Activated T-helper 1 cell treated with anti-CD3 and anti-CD28 coated beads, Interleukin-12 subunit alpha, Interleukin-12 subunit beta, Interleukin-2, Interleukin-4 antibody, amounts not matched to agents 30 ng/mL and 10 ng/mL and 1 ng/mL, durations not matched to agents 14 hours and 24 hours and 36 hours (primary cell): ENCODE measurements at places on chromosomes 3 and 15.

- no peak overlapping the region for H3K4me3 ChIP-seq
- H3K27ac ChIP-seq = no peak overlapping the region
- no peak for DNase-seq
Observed at GRCh38 chr3:162122405-162122804, 625.8 kb downstream of the OTOL1 start.

DNA sequence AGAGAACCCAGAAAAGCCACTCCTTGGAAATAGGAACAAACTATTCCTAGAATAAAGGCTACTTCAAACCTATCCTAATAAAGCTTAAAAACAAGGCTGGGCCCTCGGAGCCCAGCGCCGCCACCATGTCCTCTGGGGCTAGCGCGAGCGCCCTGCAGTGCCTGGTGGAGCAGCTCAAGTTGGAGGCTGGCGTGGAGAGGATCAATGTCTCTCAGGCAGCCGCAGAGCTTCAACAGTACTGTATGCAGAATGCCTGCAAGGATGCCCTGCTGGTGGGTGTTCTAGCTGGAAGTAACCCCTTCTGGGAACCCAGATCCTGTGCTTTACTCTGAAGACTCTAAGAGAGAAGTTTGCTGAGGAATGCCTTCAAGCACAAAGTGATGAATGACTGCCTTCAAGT, 63.2 kb downstream of the ADAM10 start:
- no peak overlapping the region for H3K27ac ChIP-seq
- peaks cover 13% of the 10 kb centered on the region for H3K36me3 ChIP-seq
- H3K4me3 ChIP-seq = no peak overlapping the region
- peaks cover 35% of the 10 kb centered on the region for H3K4me1 ChIP-seq
- H3K27me3 ChIP-seq = no peaks in the 10 kb centered on the region

GRCh38 chr3:69012100-69012799, 1.2 kb downstream of the EOGT start:
- DNase-seq = no peak
- peaks cover 29% of the 10 kb centered on the region for H3K4me1 ChIP-seq
- H3K4me3 ChIP-seq = peak overlapping the region; percentile 88
- peak overlapping the region; percentile 86 for H3K27ac ChIP-seq
- peaks cover 8% of the 10 kb centered on the region for H3K36me3 ChIP-seq
- no peaks in the 10 kb centered on the region for H3K27me3 ChIP-seq

- no peak overlapping the region for H3K4me3 ChIP-seq
- H3K27ac ChIP-seq = no peak overlapping the region
- H3K27me3 ChIP-seq = peaks cover 3% of the 10 kb centered on the region
- DNase-seq = no peak
Observed at GRCh38 chr15:98446083-98446482, 202.3 kb upstream of the IGF1R start.

GRCh38 chr3:46848271-46849044, 14.8 kb downstream of the MYL3 start:
- DNase-seq = no peak
- no peaks in the 10 kb centered on the region for H3K36me3 ChIP-seq
- H3K27me3 ChIP-seq = peaks cover 21% of the 10 kb centered on the region
- H3K4me3 ChIP-seq = no peak overlapping the region

DNA sequence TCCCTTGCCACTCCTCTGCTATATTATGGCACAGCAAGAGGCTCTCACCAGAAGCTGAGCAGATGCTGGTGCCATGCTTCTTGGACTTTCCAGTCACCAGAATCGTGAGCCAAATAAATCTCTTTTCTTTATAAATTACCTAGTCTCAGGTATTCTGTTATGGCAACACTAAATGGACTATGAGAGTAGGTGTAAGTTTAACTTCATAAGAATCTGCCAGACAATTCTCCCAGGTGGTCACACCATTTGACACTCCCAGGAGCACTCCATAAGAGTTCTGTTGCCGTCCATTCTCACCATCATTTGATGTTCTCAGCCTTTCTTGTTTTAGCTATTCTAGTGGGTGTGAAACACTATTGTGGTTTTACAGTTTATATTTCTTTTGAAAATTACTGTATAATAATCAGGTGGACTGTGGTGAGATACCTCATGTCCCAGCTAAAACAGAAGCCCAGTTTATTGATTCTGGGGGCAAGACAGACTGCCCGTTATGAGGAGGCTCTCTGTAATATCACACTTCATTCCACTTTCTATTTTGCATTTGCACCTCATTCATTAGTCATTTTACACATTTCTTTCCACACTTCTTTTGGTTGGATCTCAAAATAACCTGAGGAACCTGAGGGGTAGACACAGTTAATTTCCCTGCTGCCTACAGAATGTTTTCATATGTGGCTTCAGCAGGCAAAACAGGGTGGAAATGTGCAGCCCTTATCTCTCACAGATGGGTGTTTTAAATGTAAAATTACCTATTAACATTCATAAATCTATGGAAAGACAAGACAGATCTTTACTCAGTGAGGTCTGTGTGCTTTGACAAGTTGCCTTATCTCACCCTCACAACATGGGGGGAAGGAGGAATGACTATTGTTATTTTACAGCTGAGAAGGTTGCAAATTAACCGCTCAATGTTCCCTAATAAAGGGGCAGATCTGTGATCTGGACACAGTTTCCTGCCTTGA, 42.1 kb downstream of the CDCP1 start:
- DNase-seq = no peak
- H3K4me1 ChIP-seq = peaks cover 59% of the 10 kb centered on the region
- peaks cover 49% of the 10 kb centered on the region for H3K27me3 ChIP-seq
- H3K4me3 ChIP-seq = no peak overlapping the region

- H3K4me1 ChIP-seq = no peaks in the 10 kb centered on the region
- no peak for DNase-seq
- H3K4me3 ChIP-seq = no peak overlapping the region
- no peaks in the 10 kb centered on the region for H3K36me3 ChIP-seq
Observed at GRCh38 chr15:89492934-89493631, 3.3 kb downstream of the RHCG start.

- H3K36me3 ChIP-seq = no peaks in the 10 kb centered on the region
- H3K27me3 ChIP-seq = no peaks in the 10 kb centered on the region
- peak overlapping the region; percentile 56 for H3K27ac ChIP-seq
- peaks cover 62% of the 10 kb centered on the region for H3K4me1 ChIP-seq
Observed at GRCh38 chr3:186917512-186918312, 12.6 kb upstream of the ST6GAL1 start.

DNA sequence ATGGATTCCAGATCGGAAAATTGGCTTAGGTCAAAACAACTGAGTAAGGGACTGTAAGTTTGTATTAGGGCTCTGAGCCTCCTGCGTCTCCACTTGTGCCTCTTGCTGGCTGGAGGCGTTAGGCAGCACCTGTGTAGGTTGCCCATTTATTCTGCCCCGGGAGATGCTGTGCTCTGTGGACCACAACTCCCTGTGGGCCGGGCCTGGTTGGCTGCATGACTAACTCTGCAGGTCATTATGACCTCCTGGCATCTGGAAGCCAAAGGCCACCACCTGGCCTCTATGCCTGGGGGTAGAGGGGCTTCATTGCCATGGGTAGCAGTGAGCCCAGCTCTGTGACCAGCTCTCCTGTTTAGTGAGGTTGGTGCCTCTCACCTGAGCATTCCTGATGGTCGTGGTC, 36.0 kb upstream of the BDH1 start:
- no peak for DNase-seq
- peak overlapping the region; percentile 87 for H3K27ac ChIP-seq
- no peaks in the 10 kb centered on the region for H3K27me3 ChIP-seq
- H3K4me3 ChIP-seq = no peak overlapping the region
- H3K4me1 ChIP-seq = peaks cover 33% of the 10 kb centered on the region

- H3K4me1 ChIP-seq = no peaks in the 10 kb centered on the region
- H3K4me3 ChIP-seq = no peak overlapping the region
- no peak overlapping the region for H3K27ac ChIP-seq
- H3K27me3 ChIP-seq = no peaks in the 10 kb centered on the region
Observed at GRCh38 chr3:169914321-169914720, 2.9 kb downstream of the SAMD7 start.

DNA sequence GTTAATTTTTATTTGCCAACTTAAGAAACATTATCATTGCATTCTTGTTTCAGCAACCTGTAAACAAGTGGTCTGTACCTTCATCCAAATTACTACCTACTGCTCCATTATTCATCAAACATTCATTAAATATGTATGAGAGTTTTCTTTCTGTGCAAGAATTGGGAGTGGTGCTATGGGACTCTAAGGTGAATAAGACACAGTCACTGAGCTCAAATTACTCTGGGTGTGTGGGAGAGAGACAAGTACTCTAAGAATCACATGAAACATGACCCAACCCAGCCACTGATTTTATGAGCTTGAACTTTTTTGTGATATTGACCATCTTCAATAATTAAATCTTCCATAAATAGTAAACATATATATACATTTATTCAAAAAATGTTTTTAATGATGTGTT, 227.2 kb upstream of the TP63 start:
- peaks cover 12% of the 10 kb centered on the region for H3K4me1 ChIP-seq
- no peaks in the 10 kb centered on the region for H3K36me3 ChIP-seq
- no peaks in the 10 kb centered on the region for H3K27me3 ChIP-seq
- H3K27ac ChIP-seq = no peak overlapping the region
- DNase-seq = no peak

DNA sequence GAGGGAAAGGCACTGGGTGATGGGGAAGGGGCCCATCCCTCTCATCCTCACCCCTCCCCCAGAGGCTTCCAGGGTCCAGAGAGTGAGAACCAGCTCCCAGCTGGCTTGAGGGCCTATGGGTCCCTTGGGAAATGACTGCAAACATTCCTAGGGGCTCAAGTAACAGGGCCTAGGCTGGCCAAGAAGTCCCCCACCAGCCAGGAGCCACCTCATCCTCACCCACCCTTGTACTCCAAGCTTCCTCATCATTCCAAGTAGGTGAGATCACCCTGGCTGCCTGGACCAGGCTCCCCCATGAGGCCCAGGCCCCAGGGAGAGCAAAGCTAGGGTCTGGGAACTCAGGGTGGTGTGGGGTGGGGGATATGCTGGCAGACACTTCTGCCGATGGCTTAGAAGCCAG, 14.8 kb downstream of the LOXL1 start:
- H3K36me3 ChIP-seq = peaks cover 2% of the 10 kb centered on the region
- no peak for DNase-seq
- H3K4me3 ChIP-seq = no peak overlapping the region
- peaks cover 11% of the 10 kb centered on the region for H3K4me1 ChIP-seq

GRCh38 chr3:70281663-70282062, 30.8 kb downstream of the MDFIC2 start:
- H3K27me3 ChIP-seq = no peaks in the 10 kb centered on the region
- H3K4me1 ChIP-seq = no peaks in the 10 kb centered on the region
- DNase-seq = no peak
- no peak overlapping the region for H3K4me3 ChIP-seq

GRCh38 chr15:78244101-78244500, 9.7 kb upstream of the ACSBG1 start:
- no peak overlapping the region for H3K27ac ChIP-seq
- no peaks in the 10 kb centered on the region for H3K36me3 ChIP-seq
- no peak for DNase-seq
- no peak overlapping the region for H3K4me3 ChIP-seq
- no peaks in the 10 kb centered on the region for H3K4me1 ChIP-seq

GRCh38 chr3:149203758-149204157, 17.9 kb downstream of the CP start:
- no peak for DNase-seq
- no peak overlapping the region for H3K27ac ChIP-seq
- H3K4me1 ChIP-seq = peaks cover 20% of the 10 kb centered on the region
- H3K4me3 ChIP-seq = no peak overlapping the region
- H3K27me3 ChIP-seq = peaks cover 44% of the 10 kb centered on the region
